Suprapubic skin (tissue), 4 donors: ENCODE measurements at places on chromosomes 6 and 20.

DNA sequence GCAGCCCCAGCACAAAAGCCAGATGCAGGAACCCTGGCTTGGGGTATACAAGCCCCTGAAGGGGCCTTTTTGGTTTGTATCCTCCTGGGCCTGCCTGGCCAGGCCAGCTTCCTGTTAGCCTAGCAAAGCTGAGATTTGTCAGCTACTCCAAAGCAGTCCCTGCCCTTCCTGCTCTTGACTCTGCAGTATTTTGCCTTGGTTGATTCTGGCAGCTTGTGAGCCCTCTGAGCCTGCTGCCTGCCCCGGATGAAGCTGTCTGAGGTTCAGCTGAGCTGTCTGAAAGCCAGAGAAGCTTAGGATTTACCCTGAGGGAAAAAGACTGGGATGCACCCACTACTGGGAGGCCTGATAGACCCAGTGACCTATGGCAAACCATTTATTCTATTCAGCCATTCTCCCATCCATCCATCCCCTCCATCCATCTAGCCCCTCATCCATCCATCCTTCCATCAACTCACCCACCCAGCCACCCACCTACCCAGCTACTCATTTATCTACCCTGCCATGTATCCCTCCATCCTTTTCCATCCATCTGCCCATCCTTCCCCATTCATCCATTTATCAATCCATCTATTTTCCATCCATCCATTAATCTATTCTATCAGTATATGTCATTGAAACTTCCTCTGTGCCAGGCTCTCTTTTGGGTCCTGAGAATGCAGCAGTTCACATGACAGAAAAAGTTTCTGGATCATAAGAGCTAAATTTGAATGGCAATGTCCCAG, 307.5 kb downstream of the DHX35 start:
- no peak for DNase-seq

GRCh38 chr20:37262505-37262904, 891 bp upstream of the GHRH start:
- DNase-seq: no peak

GRCh38 chr6:28764014-28764723, 159.6 kb downstream of the TRIM27 start:
- DNase-seq: no peak

GRCh38 chr6:31940256-31940664, 5.6 kb upstream of the CFB start:
- DNase-seq: no peak

DNA sequence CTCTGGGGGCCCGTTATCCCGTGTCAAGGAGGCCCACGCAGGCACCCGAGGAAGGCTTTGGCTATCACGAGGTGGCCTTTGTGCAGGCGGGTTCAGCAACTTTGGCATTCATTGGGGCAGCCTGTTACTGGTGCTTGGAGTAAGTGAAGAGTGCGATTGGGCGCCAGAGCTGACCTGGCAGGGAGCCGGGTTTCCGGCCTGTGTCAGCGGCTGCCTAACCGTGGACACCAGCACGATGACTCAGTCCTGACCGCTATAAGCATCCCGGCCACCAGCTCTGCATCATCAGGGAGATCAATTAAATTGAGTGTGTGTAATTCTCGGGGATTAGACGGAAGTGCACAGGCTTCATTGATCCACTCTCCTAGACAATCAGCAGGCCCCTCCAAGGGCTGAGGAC, 45.9 kb downstream of the CDH4 start:
- no peak for DNase-seq

- no peak for DNase-seq
Measured at GRCh38 chr20:41166201-41167117, 29.1 kb downstream of the PLCG1 start.

GRCh38 chr6:33959661-33960344, 156.0 kb upstream of the MLN start:
- DNase-seq: no peak

DNA sequence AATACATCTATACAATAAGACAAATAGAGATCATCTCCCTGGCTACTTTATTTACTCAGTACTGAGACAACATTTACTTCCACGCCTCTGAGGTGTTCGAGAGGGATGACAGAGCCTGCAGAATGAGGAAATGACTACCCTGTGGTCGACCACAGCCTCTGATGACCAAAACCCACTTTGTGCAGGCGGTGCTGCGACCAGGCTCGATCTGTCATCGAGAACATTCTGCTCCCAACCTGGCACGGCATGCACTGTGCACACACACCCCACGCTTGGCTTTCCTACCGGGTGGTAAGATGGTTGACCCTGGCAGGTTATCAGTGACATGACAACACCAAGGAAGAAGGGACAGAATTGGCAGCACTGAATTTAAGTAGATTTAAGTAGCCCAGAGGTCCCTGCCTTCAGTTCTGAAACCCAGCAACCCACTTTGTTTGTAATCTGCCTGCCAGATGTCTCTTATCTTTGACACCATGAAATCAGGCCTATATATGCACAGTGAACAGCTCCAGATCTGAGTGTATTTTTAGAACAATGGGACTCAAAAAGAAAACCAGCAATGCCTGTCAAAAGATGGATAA, 42.6 kb downstream of the TTI1 start:
- peak; percentile 80 for DNase-seq

- no peak for DNase-seq
Measured at GRCh38 chr6:14129575-14129974, 12.0 kb downstream of the CD83 start.

DNA sequence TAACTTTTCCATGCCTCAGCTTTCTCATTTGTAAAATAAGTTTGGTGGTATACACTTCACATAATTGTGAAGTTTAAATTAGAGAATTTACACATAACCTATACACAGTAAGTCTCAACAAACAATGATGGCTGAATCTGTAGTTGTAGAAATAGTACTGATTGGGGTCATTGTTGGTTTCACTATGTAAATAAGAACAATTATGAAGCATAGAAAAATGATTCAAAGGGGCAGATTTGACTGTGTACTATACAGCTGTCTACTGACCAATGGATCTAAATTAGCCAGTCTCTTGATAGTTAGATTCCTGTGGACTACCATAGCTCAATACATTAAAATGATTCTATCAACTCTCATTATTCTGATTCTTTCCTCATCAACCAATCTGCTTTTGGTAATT, 181.1 kb upstream of the STXBP5 start:
- DNase-seq: no peak

DNA sequence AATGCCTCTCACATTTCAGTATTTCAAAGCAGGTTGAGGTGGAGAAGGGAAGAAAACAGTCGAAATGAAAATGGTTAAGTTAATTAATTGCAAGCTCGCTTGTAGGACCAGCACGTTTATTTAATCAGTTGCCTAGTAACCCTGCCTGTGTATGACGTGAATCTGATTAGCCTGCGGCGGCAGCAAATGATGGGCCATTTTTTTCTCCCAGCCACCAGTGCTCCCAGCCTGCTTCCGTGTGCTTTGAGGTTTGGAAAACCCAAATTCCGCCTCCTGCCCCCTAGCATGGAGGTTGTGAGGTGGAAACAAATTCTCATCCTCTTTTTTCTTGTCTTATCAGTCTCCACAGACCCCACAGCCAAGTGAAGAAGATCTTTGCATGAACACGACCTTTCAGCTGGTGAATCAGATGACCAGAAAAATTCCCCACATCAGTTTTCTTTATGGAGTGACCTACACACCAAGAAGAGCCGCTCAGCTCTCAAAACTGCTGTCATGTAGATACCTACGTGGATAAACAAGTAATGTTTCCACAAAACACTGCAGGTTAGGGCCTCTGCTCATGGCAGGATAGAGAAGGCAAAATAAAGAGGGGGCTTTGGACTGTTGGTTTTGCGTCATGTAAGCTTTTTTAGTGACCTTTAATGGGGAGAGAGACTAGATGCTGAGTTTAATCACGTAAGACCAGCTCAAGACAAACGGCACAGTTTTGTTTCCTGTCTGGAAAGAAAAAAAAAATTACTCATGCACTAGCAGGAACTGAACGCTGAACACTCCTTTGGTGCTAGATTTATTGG, 572.9 kb upstream of the NOX3 start:
- no peak for DNase-seq

DNA sequence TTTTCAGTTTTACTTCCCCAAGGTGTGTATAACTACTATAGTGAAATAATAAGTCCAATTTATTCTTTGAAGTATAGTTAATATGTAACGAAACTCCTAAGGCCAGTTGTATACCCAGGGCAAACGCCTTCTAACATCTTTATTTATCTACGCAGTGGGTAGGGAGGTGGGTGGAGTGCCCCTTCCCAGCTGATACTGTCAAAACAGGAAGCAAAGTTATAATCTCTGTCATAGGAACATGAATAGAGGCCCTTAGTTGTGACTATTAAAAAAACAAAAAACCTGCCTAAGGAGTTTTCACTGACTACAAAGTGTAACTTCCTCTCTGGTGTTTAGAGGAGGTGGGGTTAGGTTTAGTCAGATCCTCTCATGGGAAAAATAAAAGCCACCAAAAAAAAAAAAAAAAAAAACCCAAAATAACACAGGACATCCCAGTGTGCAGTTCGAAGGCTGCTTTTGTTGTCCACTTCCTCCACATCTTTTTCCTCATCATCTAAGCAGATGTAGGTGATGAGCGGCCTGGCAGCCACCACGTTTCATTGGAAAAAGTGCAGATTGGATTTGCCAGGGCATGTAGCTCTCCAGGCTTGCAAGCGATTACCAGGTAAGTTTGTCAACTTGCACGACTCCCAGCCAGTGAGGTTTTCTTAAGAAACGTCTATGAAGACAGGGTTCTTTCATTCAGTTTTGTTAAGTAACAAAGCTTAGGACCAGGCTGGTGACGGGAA, 58.7 kb downstream of the UTRN start:
- no peak for DNase-seq

GRCh38 chr6:140380427-140381218, 1006.2 kb upstream of the CITED2 start:
- DNase-seq: no peak

- no peak for DNase-seq
Measured at GRCh38 chr20:23005776-23006175, 29.3 kb upstream of the SSTR4 start.

- DNase-seq: no peak
Measured at GRCh38 chr20:24393903-24394302, 75.5 kb upstream of the SYNDIG1 start.

DNA sequence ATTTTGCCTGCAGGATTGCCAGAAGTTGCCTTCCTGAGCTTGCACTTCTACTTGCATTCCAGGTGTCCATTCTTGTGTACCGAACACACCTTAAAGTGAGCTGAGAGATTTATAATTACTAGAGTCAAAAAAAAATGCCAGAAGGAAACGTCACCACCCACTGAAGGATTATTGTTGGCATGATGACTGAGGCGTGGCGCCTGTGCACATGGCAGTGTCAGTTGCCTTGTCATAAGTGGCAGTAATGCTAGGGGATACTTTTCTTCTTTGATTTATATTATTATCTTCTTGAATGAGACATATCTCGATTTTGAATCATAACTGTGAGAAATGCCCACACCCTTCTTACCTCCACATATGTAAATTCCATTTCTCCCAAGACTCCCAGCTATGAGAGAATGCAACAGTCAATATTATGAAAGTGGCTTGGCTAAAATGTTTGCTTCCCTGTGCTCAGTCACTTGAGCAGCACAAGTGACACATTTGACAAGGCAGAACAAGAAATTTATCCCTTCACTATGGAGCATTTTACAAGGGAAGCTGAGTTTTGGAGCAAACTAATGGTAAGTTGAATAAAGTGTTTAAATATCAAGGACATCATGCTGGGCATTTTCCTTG, 149.5 kb upstream of the SASH1 start:
- DNase-seq: no peak

DNA sequence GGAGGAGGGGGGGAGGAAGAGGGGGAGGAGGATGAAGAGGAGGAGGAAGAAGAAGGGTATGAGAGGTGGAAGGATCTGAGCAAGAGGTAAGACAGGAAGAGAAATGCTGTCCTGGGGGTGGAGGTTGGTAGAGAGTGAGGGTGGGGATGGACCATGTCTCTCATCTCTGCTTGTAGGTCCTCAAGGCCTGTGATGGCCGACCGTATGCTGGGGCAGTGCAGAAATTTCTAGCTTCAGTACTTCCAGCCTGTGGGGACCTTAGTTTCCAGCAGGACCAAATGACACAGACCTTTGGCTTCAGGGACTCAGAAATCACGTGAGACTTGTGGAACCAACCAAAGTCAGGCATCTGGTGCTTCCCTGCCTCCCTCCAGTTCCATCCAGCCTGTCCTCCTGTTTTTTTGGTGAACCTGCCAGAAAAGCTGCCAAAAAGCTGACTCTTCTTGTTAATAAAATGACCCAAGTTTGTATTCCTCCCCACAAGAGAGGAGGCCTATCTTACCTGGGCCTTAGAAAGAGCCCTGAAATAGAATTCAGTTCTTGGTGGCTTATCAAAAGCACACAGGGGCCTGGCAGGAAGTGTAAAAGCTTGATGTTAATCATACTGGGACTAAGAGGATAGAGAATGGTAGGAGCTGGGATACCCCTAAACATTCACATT, 2.5 kb upstream of the C4A start:
- no peak for DNase-seq

DNA sequence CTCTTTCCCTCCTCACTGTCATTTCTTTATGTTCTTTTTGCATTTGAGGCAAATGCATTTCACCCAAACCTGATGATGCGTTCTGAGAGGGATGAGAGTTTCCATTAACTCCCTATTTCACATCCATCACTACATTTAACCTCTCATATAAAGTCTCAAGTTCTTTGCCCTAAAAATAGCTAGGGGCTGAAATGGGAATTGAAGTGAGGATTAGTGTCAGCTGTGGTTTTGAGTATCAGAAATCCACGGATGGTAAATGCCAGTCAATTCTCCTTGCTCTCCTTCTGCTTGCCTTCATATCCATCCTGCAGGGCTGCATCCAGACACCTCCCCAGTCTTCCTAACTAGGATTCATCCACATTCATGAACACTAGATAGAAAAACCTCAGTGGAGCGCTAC, 10.0 kb upstream of the DTNBP1 start:
- no peak for DNase-seq

DNA sequence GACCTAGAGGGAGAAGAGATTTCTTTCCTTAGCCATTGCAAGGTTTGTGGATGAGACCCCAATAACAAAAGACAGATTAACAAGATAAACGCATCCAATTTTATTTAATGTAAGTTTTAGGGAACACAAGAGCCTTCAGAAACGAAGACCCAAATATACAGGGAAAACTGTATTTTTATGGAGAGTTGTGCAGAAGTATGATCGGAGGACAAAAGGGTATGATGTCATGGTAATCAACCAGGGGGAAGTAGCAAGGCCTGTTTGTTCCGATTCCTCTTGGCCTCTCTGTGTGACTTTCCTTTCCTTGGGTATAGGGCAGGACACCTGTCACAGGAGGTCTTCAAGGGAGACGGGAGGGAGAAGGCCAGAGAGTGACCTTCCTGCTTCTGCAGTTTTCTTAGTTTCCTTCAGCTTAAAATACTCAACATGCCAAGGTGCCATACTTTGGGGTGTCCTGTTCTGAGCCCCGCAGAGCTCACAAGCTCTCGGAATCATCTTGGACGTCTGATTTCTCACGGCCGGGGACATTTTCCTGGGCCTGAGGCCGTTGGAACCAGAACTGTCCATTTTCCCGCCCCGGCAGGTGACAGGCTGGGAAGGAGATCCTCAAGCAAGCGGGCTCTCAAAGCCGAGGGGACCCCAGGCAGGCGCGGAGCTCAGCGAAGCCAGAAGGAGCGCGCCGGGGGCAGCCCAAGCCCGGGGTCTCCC, 21.7 kb downstream of the TMC2 start:
- no peak for DNase-seq

GRCh38 chr6:126667728-126668127, 327.8 kb downstream of the CENPW start:
- DNase-seq: no peak
